Breast epithelium (tissue), 4 donors: ENCODE measurements at places on chromosomes 2 and 18. TPM values are rescaled to one million over a fixed set of nuclear protein-coding genes. Genes with fewer than 3 reads are reported as not detected.
A peak's percentile ranks its signal among the peaks of the same experiment; 100 is the strongest.

The TLX2 gene
- total RNA-seq: not detected

The RAB17 gene
- total RNA-seq: not detected

The SRD5A2 gene
- not detected for total RNA-seq

The ACYP2 gene
- 27.8 TPM for total RNA-seq

The GKN2 gene
- total RNA-seq: not detected

The ITGB6 gene
- 46.1 TPM for total RNA-seq

The LONRF2 gene
- total RNA-seq: 24.9 TPM

The ASIC4 gene
- not detected for total RNA-seq

The AGXT gene
- total RNA-seq: not detected

- H3K27me3 ChIP-seq: no peaks in the 10 kb centered on the region
- no peaks in the 10 kb centered on the region for H3K36me3 ChIP-seq
- H3K27ac ChIP-seq: no peak overlapping the region
- H3K4me3 ChIP-seq: no peak overlapping the region
Observed at GRCh38 chr2:191127235-191127634, 23.6 kb downstream of the STAT4 start.

DNA sequence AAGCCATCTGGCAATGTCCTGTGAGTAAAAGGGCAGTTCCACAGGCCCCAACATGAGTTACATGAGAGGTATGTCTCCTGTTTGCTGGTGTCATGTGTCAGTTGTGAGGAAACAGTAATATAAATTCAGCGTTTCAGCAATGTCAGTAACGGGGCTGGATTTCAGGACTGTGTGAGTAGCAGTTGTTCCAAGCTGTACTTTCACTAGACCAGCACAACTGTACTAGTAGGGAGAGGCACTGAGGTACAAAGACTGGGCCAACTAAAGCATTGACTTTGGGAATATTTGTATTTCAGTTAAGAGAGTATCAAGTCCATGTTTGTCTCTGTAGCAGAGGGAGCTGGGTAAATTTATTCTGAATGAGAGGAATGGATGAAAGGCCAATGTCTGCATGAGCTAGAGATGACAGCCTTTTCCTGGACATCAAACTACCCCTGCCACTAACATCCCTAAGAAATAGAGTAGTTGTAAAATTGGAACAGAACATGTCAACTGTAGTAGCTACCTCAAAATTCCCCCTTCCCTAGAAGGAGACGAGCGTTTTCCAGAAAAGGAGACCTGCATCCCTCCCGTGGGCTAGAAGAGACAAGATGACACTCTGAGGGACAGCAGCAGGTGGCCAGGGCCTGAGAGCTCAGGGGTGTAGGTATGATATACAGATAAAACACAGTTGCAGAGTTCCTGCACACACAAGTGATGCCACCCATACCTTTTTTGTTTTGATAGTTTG, 24.4 kb downstream of the EIF4E2 start:
- H3K36me3 ChIP-seq: no peaks in the 10 kb centered on the region
- no peaks in the 10 kb centered on the region for H3K4me1 ChIP-seq
- no peaks in the 10 kb centered on the region for H3K27me3 ChIP-seq
- no peak for DNase-seq
- no peak overlapping the region for H3K27ac ChIP-seq

DNA sequence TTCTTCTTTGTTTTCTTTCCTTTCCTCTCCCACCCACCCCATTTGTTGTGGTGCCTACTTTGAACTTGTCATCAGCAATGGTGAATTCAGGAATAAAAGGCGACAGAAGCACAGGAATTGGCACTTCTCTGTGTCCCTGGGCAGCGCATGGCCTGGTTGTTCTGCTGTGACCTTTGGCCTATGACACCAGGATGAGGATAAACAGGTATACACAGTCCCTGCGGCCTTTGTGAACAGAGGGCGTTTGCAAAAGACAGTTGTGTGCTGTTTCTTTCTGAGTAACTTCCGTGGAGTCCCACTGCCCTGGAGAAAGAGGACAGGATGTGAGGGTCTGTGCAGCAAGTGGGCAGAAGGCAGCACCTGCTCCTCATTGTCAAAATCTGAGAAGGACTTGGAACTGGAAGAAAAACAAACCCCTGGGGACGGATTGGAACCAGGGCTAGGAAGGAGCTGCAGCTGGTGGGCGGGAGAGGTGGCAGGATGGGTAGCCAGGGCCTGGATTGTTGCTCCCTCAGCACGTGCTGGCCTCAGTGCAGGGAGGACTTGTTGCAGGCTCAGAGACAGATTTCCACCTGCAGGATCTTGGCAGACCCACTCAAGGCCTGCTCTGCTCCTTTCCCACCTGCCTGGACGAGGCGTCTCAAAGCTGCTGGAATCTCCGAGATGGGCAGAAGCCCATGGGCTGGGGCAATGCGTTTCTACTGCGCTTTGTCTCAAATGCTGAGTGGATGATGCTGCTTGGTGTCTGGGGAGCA, 159.5 kb downstream of the ACKR3 start:
- H3K4me3 ChIP-seq: no peak overlapping the region
- no peaks in the 10 kb centered on the region for H3K27me3 ChIP-seq
- H3K36me3 ChIP-seq: no peaks in the 10 kb centered on the region
- no peak for DNase-seq
- H3K27ac ChIP-seq: no peak overlapping the region

DNA sequence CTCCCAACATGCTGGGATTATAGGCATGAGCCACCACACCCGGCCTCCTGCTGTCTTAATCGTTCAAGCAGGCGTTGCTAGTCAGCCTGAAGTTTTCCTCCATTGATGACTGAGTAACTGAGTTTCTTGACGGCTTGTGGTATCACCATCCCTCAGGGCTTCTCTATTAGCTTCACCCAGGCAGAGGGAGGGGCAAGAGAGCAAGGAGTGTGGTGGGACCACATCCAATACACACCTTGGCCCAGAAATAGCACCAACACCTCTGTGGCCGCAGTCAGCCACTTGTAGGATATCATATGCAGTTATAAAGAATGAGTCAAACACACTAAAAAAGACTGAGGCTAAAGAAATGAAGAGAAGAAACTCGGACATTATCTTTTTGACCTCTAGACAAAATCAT, 1009.4 kb upstream of the CELF4 start:
- H3K27ac ChIP-seq: no peak overlapping the region
- no peaks in the 10 kb centered on the region for H3K36me3 ChIP-seq
- no peak overlapping the region for H3K4me3 ChIP-seq
- H3K27me3 ChIP-seq: no peaks in the 10 kb centered on the region
- no peaks in the 10 kb centered on the region for H3K4me1 ChIP-seq
- no peak for DNase-seq

DNA sequence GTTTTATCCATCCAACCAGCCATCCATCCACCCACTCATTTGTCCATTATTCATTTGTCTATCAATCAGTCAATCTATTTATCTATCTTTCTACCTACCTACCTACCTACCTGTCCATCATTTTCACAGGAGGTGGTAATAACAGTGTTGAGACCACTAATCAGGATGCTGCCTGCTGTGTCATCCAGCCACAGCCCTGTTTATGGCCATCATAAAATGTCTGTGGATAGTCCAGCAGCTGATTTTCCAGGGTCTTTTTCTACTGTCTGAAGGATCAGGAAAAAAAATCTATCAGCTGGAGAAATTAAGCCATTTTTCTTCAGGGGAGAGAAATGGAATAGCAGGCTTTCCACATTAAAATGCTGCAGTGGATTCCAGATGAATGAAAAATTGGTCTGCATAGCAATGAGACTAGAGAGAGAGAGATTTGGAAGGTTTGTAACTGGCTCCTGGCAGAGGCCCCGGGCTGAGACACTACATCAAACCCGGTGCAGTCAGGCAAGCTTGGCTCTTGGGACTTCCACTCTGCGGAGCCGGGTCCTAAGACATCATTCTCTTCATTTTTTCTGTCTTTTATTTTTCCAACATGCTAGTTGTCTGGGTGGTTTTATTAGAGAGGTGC, 33.0 kb upstream of the BOD1L2 start:
- H3K4me3 ChIP-seq: no peak overlapping the region
- DNase-seq: no peak
- no peaks in the 10 kb centered on the region for H3K4me1 ChIP-seq
- no peak overlapping the region for H3K27ac ChIP-seq
- H3K36me3 ChIP-seq: no peaks in the 10 kb centered on the region

- H3K4me1 ChIP-seq: no peaks in the 10 kb centered on the region
- H3K36me3 ChIP-seq: no peaks in the 10 kb centered on the region
- H3K4me3 ChIP-seq: no peak overlapping the region
Observed at GRCh38 chr2:148305476-148305875, 284.6 kb downstream of the MBD5 start.

DNA sequence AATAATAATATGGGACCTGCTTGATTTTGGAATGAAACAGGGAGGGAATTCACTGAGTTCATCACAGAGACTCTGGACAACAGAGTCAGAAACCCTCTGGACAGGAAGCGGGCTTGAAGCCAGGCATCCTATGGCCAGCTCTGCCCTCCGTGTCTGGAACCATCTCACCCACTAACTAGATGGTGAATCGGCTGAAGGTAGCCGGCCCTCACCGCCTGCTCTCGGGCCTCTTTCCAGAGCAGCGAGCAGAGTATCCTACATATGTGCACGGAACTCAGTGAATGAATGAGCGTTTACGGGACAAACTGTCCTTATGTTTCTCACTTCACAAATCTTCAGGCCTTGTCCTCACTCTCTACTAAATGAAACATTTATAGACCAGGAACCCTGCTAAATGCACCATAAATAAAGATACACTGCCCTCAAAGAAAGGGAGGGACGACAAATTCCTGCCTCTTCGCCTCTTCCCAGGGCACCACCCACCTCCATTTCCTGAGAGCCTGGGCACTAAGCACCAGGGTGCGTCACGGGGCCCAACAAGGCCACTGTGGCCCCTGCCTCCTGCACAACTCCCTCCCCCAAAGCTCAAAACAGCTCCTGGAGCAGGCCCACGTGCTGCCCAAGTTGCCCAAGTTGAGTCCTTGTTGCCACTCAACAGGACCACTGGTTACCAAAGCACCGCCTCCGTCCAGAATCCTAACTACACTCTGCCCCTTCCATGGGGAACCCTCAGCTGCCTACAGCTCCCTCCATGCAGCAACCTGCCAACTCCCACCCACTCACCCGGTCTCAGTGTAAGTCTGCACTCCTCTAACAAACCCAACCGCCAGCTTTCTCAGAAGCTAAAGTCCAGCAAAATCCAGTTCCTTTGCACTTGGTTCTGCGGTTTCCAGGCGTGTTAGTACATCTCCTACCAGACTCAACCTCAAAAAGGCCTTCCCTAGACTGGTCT, 1.7 kb downstream of the TBC1D8 start:
- H3K27me3 ChIP-seq: no peaks in the 10 kb centered on the region
- H3K4me3 ChIP-seq: peak overlapping the region; percentile 89
- no peaks in the 10 kb centered on the region for H3K4me1 ChIP-seq
- DNase-seq: no peak
- H3K36me3 ChIP-seq: no peaks in the 10 kb centered on the region

- no peak for DNase-seq
- no peak overlapping the region for H3K4me3 ChIP-seq
- H3K36me3 ChIP-seq: no peaks in the 10 kb centered on the region
- no peak overlapping the region for H3K27ac ChIP-seq
- H3K4me1 ChIP-seq: no peaks in the 10 kb centered on the region
- H3K27me3 ChIP-seq: no peaks in the 10 kb centered on the region
Observed at GRCh38 chr2:234650911-234651310, 154.0 kb upstream of the ARL4C start.

DNA sequence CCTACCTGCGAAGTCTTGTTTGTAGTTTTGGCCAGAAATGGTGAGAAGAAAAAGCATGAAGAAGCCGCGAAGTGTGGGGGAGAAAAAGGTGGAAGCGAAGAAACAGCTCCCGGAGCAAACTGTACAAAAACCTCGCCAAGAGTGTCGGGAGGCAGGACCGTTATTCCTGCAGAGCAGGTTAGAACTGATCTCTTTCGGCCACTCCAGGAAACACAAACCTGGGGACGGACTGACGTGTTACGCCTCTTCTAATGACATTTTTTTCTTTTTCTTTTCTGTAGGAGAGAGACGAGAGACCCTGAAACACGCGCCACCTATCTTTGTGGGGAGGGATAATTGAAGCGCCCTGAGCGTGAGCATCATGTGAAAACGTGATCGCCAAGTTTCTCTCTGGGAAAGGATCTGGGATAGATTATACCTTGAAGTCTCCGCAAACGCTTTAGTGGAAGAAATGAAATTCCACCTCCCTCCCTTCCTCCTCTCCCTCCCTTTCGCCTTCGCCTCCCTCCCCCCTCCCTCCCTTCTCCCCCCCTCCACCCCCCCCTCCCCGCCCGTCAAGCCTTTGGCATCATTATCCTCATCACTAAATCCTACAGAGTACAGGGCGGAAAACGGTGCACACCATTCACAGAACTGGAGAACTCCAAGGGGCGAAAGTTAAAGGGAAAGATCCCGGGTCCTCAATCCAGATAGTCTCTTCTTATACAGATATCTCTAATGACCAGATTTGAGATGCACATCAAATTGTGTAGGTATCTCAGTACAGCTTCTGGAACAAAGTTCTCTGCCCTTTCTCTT, at the start of gene ZEB2:
TSS of gene ZEB2 (minus strand) at position 186 of the 798 bp plus-strand sequence. CDS start 2,769 bp downstream, outside the sequence.
- peak within 1 kb of the TSS; percentile 98 for H3K27ac ChIP-seq
- H3K4me1 ChIP-seq: no peaks in the 10 kb centered on the region
- no peaks in the 10 kb centered on the region for H3K27me3 ChIP-seq
- H3K36me3 ChIP-seq: no peaks in the 10 kb centered on the region
- peak within 1 kb of the TSS; percentile 79 for H3K4me3 ChIP-seq
- no peak for DNase-seq

DNA sequence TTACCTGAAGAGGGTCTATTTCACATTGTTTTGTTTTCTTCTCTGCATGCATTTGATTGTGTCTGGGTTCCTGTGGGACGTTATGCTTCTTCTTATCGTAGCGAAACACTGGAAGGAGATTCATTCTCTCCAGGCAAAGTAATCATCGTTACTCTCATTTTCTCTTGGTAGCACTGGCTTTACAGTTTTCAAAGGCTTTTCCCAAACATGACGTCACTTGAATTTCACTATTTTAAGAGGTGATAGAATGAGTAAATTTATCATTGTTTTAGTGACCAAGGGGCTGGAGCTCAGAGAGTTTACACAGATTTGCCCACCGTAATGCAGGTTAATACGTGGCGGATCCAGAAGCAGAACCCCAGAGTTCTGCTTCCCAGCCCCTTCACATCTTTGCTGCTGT, 391.4 kb downstream of the DCDC2C start:
- no peaks in the 10 kb centered on the region for H3K27me3 ChIP-seq
- no peak overlapping the region for H3K4me3 ChIP-seq
- no peaks in the 10 kb centered on the region for H3K4me1 ChIP-seq
- H3K36me3 ChIP-seq: no peaks in the 10 kb centered on the region
- H3K27ac ChIP-seq: no peak overlapping the region
- DNase-seq: no peak

DNA sequence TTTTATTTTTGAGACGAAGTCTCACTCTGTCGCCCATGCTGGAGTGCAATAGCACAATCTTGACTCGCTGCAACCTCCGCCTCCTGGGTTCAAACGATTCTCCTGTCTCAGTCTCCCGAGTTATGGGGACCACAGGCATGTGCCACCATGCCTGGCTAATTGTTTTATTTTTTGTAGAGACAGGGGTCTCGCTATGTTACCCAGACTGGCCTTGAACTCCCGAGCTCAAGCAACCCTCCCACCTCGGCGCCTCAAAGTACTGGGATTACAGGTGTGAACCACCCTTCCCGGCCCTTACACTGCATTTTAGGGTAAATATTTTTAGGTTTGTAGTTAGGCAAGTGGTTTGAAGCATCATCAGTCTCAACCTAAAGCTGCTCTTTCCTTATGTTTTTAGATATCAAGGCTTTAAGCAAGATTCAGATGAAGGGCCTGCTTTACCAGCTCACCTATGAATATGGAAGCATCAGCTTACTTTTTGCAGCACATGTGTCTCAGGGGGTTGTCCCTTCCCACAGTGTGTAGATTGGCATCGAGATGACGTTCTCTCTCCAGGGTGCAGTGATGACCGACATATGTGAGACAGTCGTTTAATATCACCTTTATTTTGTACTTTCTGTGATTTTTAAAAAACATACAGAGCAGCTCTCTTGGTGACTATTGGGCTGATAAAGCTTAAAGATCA, 47.2 kb downstream of the ATIC start:
- no peak for DNase-seq
- H3K36me3 ChIP-seq: no peaks in the 10 kb centered on the region
- H3K27ac ChIP-seq: no peak overlapping the region
- H3K4me3 ChIP-seq: no peak overlapping the region
- H3K27me3 ChIP-seq: no peaks in the 10 kb centered on the region
- H3K4me1 ChIP-seq: no peaks in the 10 kb centered on the region
